ENCODE measurements at places on chromosomes 2 and 18.
A peak's percentile ranks its signal among the peaks of the same experiment; 100 is the strongest.

- DNase-seq, result peak; percentile 15
Observed at GRCh38 chr2:122078451-122078850, 323.0 kb downstream of the TSN start.

- DNase-seq, result peak; percentile 98
Observed at GRCh38 chr2:67917332-67918054, 145.3 kb downstream of the C1D start.

DNA sequence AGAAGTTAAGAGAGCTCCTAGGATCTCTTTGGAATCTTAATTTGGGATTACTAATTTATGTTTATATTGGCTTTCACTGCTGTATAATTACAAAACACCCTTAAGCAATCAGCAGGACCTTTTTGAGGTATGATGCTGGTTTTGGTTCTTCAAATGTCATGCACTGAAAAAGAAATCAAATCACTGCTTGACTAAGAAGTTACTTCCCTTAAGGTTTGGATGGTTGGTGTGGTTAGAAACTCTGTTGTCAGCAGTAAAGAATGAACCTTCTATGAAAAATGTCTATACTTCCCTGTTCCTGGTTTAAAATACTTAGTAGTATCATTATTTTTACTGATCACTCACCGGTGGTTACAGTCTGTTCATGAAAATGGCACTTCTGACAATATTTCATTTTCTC lies 5.5 kb downstream of the COLEC12 start:
- peak; percentile 66 for DNase-seq

GRCh38 chr2:127632592-127633489 lies 13.1 kb upstream of the GPR17 start:
- DNase-seq, result no peak

DNA sequence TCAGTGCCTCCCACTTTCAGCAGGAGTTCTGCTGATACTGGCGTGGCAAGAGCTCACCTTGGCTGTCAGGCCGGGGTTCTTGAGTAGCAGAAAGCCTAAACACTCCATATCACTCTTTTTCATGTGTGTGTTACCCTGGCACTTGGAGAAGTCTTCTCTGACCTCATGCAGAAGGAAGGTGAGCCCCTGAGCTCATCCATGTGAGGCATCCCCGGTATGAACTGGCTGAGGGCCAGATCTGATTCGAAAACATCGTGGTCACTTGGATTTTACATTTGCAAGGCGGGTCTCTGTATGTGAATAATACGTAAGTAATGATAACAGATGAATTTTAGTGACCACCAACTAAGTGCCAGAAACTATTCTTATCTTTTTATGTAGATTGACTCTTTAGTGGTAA lies 93.6 kb downstream of the RAPGEF4 start:
- peak; percentile 88 for DNase-seq

DNA sequence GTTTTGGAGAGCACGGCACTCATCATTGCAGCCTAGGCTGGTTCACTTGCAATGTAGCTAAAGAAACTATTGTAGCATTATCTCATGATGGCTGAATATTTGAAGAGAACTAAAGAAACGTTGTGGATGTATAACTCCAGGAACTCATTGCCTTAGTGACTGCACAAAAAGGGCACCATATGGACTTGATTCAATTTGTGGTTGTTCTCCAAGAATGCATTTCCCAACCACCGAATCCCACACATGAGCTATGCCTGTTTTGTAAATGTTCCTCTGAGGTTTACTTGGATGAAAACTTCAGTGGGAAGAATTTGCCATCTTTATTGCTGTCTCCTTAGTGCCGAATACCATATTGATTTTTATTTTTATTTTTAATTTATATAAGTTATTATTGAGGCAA lies 43.5 kb downstream of the DOK6 start:
- peak; percentile 77 for DNase-seq

- peak; percentile 83 for DNase-seq
Observed at GRCh38 chr2:85536479-85536878, 2.5 kb upstream of the MAT2A start.

GRCh38 chr2:121897335-121897970 lies 142.0 kb downstream of the TSN start:
- DNase-seq, result peak; percentile 38

Data from fibroblast of skin of right quadriceps (primary cell).